Keratinocyte (primary cell): ENCODE measurements at places on chromosomes 7 and 10. TPM values are rescaled to one million over a fixed set of nuclear protein-coding genes. Genes with fewer than 3 reads are reported as not detected.

DNA sequence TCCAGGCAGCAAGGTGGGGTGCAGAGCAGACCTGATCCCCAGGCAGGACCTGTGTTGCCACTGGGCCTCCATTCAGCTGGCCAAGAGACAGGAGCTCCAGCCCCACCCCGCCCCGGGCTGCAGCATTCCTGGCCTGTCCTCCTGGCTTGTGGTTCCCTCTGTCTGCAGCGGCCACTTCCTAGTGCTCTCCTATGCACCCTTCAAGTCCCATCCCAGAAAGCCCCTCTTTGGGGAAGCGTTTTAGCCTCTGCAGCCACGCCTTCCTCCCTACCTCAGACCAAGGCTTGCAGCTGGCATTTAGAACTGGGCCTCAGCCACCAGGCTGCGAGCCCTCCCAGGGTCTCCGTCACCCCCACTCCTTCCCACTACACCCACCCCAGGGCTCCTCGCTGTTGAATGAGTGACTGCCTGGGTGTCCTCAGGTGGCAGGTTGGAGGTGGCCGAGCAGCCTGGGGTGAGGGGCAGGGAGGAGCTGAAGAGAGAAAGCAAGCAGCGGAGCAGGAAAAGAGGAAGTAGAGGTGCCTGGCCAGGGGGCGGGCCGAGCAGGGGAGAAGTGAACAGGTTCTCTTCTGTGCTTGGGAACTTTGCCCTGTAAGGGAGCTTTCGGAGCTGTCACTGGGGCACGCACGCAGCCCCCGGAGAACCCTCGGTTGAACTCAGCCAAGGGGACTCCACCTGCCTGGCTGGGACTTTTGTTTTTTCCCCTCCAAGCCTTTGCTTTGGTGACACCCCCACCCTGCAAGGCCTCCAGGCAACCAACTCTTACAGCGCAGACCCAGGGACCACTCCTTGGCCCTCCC lies 109.1 kb upstream of the TNRC18 start:
- H3K4me3 ChIP-seq: no peak overlapping the region
- peaks cover 19% of the 10 kb centered on the region for H3K36me3 ChIP-seq
- DNase-seq: no peak
- H3K27me3 ChIP-seq: no peaks in the 10 kb centered on the region
- H3K27ac ChIP-seq: no peak overlapping the region
- H3K4me1 ChIP-seq: peaks cover 33% of the 10 kb centered on the region

DNA sequence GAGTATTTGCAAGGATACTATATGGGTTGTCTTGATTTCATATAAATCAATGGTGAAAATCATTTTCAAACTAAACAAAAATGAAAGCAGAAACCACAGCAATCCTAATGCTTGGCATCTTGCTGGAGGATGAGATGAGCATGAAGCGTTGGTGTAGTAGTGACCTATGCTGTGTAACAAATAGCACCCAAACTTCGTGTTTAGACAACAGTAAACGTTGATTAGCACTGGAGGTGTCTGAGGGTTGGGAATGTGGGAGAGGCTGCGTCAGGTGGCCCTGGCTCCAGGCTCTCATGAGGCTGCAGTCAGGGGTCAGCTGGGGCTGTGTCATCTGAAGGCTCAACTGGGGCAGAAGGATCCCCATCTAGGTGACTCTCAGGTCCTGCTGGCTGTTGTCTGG lies 67.8 kb downstream of the MICALL2 start:
- no peak overlapping the region for H3K27ac ChIP-seq
- H3K4me1 ChIP-seq: no peaks in the 10 kb centered on the region
- DNase-seq: no peak
- peaks cover 10% of the 10 kb centered on the region for H3K27me3 ChIP-seq
- H3K4me3 ChIP-seq: no peak overlapping the region
- no peaks in the 10 kb centered on the region for H3K36me3 ChIP-seq

The PVRIG gene
- 0.31 to 0.41 TPM (median 0.36 TPM) in 3 replicates for polyA plus RNA-seq

The AOAH gene
- polyA plus RNA-seq: 0.43 to 0.54 TPM (median 0.45 TPM) in 3 replicates
